NCI-H2107 (cell line): ENCODE measurements at places on chromosomes 5 and 9.

GRCh38 chr5:159097784-159098602 lies 1.7 kb downstream of the EBF1 start:
- no peak for DNase-seq

DNA sequence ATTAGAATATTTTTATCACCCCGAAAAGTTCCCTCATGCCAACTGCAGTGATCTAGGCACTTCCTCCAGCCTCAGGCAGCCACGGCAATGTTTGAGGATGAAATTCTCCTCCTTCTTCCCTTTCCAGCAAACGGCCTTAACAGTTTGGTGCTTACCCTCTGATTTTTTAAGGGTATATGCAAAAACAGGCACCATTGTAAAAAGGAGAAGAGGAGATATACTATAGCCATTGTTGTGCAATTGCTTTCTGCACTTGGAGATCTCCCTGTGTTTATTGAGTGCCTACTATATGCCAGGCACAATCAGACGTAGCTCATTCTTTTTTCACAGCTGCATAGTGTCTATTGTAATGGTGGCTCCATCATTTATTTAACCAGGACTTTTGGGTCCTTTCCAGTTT lies 29.4 kb downstream of the GSN start:
- no peak for DNase-seq

DNA sequence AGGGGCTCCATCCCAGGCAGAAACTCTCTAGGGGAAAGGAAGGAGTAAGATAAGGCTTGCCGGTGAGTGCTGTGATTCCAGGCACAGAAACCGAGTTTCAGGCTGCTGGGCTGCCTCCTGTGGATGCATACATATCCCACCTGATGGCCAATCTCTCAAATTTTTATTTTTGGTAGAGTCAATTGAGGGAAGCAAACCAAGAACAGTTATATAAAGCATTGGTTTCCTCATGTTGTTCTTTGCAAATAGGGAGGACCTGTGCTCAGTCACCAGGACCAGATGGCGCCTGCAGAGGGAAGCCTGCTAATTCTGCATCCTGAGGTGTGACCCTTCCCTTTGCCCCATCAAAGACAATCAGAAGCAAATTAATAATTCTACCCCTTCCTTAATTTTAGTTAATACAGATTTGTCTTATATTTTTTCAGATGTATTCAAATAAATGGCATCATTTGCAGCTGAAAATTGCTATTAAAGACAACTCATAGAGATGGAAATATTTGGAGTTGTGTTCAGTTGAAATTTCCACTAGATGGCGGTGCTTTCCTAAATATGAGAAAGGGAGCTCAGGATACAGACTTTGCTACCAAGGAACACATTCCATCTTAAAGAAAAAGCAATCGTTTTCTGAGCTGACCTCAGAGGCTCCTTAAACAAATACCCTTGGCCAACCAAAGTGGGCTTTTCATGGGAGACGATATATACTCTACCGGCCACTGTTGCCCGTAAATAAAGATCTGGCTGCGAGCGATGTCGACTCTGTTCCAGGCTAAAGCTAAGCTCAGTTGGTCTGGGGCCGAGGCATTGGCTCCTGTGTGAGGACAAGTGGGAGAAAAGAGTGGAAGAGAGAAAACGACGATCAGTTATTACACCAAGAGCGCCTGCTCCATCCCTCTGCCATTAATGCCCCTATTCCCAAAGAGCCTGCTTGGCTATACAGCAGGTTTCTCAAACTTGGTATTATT lies 225.7 kb upstream of the KLF9 start:
- peak; percentile 21 for DNase-seq

- no peak for DNase-seq
These were observed 58.0 kb upstream of the RNF130 start for GRCh38 chr5:180129291-180130190.

DNA sequence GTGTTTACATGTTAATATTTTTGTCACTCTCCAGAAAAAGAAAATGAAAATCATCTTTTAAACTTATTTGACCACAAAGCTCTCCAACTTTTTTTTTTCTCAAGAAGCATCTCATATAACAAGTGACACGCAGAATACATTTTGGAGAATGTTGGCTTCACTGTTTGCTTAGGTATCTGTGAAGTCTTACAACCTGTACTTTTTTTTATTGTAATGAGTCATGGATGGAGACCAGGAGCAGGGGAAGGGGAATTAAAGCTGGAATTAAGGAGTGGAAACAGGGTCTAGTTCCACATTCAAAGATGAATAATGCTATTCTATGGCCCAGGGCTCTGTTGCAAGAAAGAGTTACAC lies 211.9 kb downstream of the MAN2A1 start:
- DNase-seq = no peak

- DNase-seq = no peak
These were observed 4.4 kb upstream of the EXOC3 start for GRCh38 chr5:438481-438981.

DNA sequence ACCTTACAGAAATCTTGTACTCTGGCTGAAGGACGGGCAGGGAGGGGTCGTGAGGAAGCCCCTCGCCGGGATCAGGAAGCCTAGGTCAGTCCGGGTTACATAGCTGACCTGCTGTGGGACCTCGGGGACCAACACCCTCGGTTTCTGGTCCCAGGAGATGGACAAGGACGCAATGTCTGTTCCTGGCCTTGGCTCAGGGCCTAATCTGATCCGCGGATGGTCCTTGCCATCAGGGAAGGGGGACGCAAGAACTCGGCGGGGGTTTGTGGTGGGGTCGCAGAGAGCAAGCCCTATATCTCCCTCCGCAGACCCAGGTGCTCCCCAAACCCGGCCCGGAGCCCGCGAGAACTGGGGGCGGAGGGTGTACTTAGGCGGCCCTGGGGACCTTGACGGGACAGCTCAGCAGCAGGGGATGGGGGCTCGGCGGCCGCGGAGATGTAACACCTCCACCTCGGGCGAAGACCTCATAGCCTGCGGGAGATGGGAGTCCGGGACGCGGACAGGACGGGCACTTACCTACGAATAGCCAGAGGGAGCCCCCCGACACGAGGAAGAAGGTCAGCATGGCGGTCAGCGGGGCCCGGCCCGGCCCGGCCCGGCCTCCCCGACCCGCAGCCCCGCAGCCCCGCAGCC lies 353 bp downstream of the ACSL6 start:
- no peak for DNase-seq

GRCh38 chr5:159550951-159551350 lies 220.7 kb upstream of the IL12B start:
- no peak for DNase-seq

DNA sequence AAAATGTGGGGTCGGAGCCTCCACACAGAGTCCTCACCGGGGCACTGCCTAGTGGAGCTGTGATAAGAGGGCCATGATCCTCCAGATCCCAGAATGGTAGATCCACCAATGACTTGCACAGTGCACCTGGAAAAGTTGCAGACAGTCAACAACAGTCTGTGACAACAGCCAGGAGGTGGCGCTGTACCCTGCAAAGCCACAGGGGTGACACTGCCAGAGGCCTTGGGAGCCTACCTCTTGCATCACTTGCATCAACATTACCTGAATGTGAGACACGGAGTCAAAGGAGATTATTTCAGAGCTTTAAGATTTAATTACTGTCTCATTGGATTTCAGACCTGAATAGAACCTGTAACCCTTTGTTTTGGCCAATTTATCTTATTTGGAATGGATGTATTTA lies 614.1 kb upstream of the CDH9 start:
- DNase-seq = no peak

- DNase-seq = no peak
These were observed 24.5 kb downstream of the IGIP start for GRCh38 chr5:140150201-140150600.

DNA sequence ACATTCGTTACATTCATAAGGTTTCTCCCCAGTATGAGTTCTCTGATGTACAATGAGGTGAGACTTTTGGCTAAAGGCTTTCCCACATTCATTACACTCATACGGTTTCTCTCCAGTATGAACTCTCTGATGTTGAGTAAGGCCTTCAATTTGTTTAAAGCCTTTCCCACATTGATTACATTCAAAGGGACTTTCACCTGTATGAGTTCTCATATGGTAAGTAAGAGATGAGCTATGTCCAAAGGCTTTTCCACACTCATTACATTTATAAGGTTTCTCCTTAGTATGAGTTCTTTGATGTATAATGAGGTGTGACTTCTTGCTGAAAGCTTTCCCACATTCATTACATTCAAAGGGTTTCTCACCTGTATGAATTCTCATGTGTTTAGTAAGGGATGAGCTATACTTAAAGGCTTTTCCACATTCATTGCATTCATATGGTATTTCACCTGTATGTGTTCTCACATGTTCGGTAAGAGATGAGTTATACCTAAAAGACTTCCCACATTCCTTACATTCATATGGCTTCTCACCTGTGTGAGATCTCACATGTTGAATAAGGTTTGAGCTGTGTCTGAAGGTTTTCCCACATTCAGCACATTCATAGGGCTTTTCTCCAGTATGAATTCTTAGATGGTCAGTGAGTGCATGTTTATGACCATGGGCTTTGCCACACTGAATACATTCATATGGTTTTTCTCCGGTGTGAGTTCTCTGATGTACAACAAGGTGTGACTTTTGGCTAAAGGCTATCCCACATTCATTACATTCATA lies 13.5 kb downstream of the ZFP37 start:
- no peak for DNase-seq

DNA sequence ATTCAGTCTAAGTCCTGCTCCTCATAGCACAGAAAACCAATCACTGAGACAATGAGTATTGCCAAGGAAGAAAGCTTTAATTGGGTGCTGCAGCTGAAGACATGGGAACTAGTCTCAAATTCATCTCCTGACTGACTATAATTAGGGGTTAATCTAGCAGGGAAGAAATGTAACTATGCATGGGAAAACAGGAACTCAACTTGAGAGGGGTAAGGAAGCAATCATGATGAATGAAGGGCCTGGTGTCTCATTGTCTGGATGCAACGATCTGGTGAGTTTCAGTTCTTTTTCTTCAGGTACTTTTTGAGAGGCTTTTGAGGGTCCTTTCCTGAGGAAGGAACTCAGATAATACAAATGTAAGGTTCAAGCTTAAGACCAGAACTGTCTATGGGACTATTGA lies 24.0 kb upstream of the OCLN start:
- no peak for DNase-seq

- no peak for DNase-seq
These were observed 113.8 kb upstream of the VCAN start for GRCh38 chr5:83357621-83358231.

DNA sequence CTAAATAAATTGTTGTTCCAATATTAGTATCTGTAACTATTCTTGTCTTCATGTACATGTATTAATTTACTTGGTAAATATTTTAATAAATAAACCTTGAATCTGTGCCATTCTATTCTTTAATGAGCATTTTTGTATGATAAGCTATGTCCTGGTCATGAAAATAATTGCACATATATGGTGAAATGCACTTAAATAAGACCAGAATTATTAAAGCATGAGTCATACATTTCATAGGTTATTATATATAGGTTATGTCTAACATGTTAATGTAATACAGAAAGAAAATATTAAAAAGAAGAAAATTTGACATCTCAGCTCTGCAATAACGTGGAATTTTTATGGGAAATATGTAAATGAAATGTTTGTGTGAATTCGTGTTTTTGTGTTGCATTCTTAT lies 1168.1 kb downstream of the TAF11L14 start:
- DNase-seq = no peak

DNA sequence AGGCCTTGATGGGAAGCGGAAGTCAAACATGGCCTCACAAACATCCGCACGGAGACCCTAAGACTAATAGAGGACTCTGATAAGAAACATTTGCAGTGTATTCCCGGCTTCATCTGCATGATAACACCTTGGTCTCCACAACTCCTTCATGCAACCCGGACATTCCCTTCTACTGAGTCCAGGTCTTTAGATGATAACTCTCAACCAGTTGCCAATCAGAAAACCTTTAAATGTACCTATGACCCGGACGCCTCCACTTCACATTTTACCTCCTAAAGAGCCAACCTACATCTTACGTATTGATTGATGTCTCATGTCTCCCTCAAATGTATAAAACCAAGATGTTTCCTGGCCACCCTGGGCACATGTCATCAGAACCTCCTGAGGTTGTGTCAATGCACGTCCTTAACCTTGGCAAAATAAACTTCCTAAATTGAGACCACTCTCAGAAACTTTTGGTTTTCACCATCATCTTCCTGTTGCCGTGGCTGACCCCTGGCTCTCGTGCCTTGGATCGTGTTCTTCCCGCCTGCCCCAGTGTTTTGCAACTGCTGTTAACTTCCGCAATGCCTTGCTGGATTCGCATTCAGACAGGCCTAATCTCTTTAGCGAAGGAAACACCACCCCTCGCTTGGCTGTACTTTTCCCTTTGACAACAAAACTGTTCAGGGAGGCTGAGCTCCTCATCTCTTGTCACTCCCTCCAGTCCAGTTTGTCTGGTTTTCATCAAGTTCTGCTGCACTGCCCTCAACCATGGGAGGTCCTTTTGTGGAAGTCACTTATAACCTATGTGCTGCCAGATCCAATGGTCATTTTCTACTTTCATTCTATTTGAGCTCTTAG lies 1.1 kb upstream of the DAP start:
- no peak for DNase-seq
